ENCODE measurements at places on chromosomes 12 and 14. TPM values are rescaled to one million over a fixed set of nuclear protein-coding genes. Genes with fewer than 3 reads are reported as not detected.

The ARHGEF40 gene
- polyA plus RNA-seq = 21.1 TPM

DNA sequence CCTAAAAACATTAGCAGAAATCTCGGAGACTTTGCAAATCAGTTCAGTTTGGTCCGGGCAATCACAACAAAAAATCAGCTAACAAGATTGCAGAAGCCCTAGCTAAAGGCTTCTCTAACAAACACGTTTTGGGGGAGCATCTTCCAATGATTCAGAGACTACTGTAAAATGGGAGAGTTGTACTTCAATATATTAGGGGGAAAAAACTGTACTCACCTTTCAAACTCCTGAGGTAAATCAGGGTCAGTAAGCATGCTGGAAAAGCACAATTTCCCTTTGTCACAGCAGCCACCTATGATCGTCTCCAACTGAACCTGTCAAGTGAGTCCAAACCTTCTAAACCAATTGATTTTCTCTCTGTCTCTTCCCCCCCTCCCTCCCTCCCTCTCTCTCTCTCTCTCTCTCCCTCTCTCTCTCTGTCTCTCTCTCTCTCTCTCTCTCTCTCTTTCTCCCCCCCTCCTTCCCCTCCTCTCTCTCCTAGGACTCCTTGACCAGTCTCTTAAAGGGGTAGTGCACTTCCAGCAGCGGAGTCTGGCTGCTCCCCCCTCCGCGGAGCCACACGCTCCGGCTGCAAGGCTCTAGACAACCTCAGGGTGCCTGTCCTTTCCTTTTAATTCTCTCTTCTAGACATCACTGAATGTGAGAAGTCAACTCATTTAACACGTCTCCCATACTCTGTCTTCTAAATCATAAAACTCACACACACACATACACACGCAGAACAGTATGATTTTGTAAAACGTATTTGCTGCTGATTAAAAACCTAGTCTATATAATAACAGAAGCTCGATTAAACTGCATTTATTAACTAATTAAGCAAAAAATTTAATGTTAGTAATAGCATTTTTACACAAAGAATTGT lies at the start of gene SOX5:
TSS of gene SOX5 (minus strand) at position 323 of the 862 bp plus-strand sequence. CDS start at position 254, 69 bp downstream.
- peak; percentile 34 for DNase-seq

The LRCOL1 gene
- polyA plus RNA-seq = 0.17 TPM

DNA sequence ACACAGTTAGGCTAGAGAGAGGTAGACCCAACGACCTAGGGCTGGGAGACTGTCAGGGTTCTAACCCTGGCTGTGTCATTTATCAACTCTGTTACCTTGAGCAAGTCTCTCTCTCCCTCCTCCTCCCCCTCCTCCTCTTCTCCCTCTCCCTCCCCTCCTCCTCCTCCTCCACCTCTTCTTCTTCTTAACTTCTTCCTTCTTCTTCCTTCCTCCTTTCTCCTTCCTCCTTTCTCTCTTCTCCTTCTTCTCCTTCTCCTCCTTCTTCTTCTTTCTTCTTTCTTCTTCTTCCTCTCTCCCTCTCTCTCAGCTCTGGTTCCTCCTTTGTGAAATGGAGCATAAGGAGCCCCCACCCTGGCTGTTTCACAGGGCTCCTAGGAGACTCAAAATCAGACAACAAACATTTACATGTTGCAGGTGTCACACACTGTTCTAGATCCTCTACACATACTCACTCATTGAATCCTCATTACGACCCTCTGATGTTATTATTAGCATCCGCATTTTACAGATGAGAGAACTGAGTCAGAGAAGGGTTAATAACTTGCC lies 2.2 kb upstream of the KCNH3 start:
- DNase-seq = no peak
